ENCODE measurements at places on chromosomes 11 and 22.

- DNase-seq = peak; percentile 91
Measured at GRCh38 chr11:126345759-126346585, 9.5 kb upstream of the ST3GAL4 start.

DNA sequence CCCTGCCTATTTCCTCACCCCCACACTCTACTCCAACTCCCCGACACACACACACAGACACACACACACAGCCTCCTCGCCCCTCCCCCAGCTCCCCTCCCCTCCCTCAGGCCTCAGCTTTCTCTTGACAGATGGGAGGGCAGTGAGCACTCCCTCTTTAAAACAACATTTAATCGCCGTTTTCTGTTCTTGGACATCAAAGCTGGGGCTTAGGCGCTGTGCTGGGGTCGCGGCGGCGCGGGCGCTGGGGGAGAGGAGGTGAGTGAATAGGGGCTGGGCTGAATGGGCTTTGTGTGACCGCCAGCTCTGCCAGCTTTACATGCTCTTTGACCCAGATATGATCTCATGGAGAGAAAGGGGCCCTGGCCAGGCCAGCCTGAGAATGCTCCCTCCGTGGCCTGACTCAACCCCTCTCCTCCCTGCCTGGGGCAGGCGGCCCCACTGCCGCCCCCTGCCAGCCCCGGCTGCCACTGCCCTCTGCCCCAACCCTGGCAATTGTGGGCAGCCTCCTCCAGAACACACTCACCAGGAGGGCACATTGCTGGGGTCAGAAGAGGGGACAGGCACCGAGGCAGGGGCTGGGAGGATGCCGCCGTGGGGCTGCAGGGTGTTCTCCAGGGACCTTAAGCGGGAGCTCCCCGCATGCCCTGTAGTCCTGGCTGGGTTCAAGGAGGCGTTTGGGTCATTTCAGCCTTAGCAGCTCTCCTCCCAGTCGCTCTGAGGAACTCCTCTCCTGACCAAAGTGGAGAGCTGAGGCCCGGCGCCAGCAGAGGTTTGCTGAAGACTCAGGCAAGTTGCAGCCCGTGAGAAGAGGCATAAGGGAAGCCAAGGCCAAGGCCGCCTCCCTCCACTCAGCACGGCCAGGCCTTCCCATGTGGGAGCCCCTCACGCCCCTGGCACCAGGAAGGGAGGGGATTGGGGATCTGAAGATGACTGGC is 38.3 kb upstream of the NNMT start:
- peak; percentile 64 for DNase-seq

DNA sequence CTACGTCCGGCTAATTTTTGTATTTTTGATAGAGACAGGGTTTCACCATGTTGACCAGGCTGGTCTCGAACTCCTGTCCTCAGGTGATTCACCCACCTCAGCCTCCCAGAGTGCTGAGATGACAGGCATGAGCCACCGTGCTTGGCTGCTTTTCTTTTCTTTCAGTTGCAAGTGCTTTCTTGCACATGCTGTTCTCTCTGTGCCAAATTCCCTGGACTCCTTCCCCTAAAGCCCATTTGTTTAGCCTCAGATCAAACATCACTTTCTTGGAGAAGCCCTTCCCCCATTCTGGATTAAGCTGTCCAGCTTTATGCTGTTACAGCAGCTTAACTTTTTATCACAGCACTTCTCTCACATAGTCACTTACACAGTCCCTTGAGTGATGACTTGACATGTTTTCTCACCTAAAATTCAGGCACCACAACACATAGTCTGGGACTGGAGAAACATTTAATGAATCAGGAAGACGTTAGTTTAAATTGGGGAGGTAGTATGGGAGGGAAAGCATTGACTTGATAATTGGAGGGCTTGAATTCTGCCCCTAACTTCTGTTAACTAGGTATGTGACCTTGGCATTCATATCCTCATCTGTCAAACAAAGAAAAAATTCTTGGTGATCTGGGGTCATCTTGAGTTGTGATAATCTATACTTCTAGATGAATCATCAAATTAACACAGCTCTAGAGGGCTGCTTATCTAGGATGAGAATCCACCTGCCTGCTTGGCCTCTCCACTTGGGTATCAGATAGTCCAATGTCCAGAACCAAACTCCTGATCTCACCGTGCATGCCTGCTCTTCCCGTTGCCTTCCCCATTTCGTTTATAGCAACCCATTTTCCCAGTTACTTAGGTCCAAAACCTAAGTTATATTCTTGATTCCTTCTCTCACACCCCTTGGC is 18.4 kb downstream of the ACO2 start:
- no peak for DNase-seq

- DNase-seq = no peak
Measured at GRCh38 chr22:19526076-19526701, 2.0 kb upstream of the CLDN5 start.

GRCh38 chr11:78310500-78310909 is 107.1 kb downstream of the GAB2 start:
- peak; percentile 32 for DNase-seq

GRCh38 chr22:44622147-44622427 is 79.9 kb upstream of the PRR5 start:
- no peak for DNase-seq

GRCh38 chr22:45918459-45919370 is 58.2 kb downstream of the WNT7B start:
- DNase-seq = peak; percentile 40

Data from fibroblast of pulmonary artery (primary cell).